ENCODE measurements at places on chromosomes 3 and 15.

GRCh38 chr15:96097661-96098060 lies 232.8 kb upstream of the NR2F2 start:
- no peak for DNase-seq

- no peak for DNase-seq
These were observed 21.8 kb downstream of the CCDC32 start for GRCh38 chr15:40543082-40543481.

DNA sequence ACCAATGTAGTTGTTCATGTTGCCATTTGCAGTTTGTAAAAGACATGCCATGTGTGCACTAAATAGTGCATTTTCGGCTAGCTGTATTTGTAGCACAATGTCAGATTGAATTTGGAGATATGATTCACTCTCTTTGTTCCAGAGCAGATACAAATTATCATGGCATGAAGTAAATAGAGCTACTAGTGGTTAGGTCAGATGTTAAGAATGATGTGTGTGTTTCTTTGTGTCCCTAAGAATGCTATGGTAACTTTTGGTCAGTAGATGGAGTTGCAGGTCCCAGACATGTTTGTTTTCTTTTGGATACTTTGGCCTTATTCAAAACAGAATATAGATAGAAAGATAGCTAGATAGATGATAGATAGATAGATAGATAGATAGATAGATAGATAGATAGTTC lies 595.8 kb downstream of the NLGN1 start:
- no peak for DNase-seq

DNA sequence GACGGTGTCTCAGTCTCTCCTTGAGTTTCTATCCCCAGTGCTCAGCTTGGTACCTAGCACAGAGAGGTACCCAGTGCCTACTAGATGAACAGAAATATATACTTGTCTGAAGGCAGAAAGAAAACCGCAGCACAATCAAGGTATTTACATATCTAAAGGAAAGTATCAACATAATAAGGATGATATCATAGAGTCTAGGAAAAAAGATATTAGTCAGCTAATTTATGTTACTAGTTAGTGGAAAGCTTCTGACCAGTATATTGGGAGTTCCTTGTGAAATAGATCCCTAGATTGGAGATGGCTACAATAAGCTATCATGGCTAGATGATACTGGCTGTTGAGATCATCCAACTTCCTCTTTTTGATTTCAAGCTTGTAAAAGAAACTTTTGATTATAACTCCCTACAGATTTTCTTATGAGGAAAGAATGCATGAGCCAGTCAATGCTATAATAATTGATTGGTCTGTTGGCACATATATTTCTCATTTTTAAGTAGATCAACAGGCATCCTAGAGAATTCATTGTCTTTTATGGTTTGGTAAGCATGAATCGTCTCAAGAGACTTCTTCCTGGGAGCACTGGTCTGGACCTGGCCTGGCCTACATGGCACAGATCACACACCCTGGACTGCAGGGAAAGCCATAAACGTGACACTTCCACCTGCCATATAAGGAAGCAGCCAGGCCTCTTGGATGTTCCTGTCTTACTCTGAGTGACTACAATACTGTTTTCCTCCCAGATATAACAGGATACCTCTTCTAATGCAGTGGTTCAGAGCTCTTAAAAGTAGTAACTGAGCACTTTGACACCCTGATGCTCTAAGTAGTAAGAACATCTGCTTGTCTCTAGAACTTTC lies 60.7 kb downstream of the IMPG2 start:
- DNase-seq, result peak; percentile 5

DNA sequence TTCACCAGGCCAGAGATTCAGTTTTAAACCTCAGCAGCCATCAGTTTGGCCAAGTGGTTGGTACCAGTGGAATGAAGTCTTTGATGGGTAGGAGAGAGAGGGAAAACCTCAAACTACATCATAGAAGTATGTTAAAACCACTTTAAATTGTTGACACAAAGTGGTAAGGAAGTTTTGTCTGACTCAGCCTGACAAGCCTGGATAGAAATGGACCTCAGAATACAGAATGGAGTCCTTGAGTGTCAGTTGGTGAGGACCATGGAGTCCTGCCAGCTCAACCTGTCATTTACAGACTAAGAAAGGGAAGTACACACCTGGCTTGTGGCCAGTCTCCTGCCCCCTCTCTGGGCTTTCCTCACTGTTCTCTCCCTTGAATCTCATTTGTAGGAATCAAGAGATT lies 12.1 kb downstream of the EAF1 start:
- no peak for DNase-seq

- DNase-seq, result no peak
These were observed 144.3 kb downstream of the TJP1 start for GRCh38 chr15:29677871-29678461.

DNA sequence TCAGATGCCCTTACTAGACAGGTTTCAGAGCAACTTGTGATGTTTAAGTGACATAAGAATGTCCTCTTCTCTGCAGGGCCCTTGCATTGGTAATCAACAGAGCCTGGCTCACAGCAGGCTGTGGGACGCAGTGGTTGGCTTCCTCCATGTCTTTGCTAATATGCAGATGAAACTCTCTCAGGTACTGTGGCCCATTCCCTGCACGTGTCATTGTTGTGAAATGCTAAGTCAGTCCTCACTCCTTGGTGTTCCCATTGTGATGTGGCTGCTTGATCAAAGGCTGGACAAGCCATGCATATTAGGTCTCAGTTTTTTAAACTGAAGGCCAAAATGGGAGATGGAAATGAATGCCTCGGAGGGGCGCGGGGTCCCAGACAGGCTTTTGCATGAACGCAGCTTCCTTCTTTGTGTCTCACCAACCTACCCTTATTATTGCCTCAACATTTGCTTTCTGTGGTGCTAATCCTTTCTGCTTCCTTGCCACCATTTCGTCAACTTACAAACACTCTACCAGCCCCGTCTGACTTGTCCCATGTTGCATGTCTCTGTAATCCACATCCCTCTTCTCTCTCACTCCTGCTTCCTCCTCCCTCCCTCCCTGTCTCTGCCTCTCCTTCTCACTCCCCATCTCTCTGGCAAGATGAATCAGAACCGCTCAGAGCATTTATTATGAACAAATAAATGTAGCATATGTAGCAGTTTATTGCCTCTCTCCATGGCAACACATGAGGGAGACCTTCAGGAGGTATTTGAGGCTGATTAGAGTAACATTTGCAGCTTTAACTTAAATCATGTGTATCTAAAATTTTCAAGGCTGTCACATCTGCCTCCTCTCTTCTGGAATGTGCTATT lies 133.2 kb upstream of the CHRM5 start:
- no peak for DNase-seq

DNA sequence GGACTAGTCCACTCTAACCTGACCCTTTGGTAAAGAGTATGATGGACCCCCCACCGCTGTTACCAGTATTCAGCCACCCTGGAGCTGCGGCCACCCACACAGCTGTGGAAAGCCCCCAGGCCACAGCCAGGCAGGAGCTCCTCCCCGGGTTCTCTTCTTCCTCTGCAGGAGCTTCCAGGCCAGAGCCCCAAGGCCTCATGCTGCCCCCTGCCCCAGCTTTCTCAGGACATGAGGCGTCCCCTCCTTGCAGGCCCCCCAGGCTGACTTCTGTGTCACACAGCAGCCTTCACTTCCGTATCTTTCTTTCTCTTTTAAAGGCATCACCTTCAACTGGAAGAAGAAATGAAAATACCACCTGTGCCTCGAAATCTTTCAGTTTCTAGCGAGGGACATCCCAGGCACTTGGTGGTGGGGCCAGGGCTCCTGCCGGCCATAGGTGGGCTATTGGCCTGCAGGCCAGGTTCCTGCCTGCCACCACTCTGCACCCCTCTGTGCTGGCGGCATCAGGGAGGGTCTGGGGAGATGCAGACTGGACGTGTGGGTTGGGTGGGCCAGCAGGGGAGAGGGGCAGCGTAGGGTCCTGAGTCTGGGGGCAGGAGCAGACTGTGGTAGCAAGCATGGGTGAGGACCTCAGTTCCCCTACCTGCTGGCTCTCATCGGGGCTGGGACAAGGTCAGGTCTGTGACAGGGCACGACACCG lies 19.9 kb downstream of the KLF13 start:
- no peak for DNase-seq

- peak; percentile 53 for DNase-seq
These were observed 1.3 kb downstream of the DNAH1 start for GRCh38 chr3:52317208-52318000.

DNA sequence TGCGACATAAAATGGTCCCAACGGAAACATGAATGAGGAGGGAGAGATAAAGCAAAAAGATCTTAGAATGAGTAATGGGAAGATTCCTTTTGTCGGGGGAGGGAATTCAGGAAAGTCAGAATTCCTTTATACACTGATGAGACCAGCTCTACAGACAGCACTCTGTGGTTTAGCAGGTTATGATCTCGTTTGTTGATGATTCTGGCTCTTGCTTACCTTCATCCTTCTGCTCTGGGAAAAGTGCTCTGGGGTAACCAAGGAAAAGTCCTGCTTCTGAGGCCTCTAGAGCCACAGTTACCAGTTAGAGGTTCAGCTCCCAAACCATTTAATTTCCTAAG lies 150.7 kb upstream of the NR2E3 start:
- DNase-seq, result no peak

DNA sequence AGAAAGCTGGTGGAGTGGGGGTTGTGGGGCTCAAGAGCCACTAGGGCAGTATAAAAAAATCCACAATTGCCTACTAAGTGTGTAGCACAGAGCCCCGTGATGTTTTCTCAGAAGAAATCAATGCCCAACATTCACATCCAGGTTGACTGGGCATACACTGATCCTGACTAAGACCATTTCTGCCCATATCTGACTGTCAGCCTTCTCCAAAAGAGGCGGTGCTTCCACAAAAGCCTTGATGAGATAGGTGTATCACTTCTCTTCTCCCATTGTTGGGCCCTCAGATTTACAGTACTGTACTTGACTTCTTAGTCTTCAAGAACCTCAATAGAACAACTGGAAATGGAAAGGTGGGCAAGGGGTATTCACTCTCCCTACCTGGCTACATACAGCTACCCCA lies 1.4 kb downstream of the POPDC2 start:
- no peak for DNase-seq

GRCh38 chr3:12175844-12176453 lies 17.2 kb upstream of the TIMP4 start:
- DNase-seq, result no peak

DNA sequence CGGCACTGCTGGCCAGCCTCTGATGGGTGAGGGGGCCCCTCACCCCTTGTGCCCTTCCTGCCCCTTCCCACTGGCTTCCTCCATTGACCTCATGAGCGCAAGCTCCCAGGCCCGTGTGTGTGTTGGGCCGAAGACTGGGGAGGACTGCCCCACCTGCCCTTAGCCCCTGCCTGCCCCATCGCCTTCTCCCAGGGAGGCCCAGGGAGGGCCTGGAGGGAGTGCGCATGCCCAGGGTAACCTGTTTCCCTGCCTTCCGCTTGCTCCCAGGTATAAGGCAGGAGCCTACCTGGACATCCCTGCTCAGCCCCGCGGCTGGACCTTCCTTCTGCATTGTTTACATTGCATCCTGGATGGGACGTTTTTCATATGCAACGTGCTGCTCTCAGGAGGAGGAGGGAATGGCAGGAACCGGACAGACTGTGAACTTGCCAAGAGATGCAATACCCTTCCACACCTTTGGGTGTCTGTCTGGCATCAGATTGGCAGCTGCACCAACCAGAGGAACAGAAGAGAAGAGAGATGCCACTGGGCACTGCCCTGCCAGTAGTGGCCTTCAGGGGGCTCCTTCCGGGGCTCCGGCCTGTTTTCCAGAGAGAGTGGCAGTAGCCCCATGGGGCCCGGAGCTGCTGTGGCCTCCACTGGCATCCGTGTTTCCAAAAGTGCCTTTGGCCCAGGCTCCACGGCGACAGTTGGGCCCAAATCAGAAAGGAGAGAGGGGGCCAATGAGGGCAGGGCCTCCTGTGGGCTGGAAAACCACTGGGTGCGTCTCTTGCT lies 8.8 kb downstream of the DLL4 start:
- DNase-seq, result no peak

DNA sequence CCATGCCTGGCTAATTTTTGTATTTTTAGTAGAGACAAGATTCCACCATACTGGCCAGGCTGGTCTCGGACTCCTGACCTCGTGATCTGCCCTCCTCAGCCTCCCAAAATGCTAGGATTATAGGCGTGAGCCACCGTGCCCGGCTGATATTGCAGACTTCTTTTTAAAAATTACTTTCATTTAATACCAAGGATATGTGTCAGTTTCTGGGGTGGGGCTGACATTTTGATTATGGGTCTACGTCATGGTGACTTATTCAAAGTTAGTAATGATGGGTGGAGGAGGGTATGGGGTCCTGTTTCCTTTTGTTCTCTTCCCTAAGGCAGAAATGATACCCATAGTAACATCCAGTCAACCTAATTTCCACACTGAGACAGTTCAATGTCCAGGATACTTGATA lies 34.7 kb downstream of the GBE1 start:
- no peak for DNase-seq

DNA sequence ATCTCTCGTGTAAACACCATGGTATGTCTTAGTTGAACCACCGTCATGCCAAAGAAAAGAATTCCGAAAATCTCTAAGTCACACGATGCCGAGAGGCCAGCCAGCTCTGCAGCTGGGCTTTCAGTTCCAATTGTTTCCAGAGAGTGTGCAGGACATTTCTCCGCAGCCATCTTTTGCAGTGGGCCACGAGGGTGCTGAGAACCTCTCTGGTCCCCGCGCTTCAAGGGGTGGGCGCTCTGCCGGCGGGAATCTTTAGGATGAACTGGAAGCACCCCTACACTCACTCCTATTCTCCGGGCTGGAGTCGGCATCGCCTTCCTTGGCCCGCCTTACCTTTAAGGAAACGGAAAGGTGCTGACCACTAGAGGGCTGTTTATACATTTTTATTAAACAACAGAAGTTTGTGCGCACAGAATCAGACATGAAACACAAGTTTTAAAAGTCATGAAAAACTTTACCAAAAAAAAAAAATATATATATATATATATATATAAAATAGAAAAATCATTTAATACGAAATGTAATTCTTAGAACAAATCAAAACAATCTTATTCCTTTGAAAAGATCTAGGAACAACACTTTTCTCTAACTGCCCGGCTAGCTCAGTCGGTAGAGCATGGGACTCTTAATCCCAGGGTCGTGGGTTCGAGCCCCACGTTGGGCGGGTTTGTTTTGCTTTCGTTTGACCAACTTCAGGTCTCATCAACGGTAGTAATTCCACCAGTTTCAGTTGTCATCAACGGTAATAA lies 12.5 kb upstream of the MORF4L1 start:
- peak; percentile 9 for DNase-seq

DNA sequence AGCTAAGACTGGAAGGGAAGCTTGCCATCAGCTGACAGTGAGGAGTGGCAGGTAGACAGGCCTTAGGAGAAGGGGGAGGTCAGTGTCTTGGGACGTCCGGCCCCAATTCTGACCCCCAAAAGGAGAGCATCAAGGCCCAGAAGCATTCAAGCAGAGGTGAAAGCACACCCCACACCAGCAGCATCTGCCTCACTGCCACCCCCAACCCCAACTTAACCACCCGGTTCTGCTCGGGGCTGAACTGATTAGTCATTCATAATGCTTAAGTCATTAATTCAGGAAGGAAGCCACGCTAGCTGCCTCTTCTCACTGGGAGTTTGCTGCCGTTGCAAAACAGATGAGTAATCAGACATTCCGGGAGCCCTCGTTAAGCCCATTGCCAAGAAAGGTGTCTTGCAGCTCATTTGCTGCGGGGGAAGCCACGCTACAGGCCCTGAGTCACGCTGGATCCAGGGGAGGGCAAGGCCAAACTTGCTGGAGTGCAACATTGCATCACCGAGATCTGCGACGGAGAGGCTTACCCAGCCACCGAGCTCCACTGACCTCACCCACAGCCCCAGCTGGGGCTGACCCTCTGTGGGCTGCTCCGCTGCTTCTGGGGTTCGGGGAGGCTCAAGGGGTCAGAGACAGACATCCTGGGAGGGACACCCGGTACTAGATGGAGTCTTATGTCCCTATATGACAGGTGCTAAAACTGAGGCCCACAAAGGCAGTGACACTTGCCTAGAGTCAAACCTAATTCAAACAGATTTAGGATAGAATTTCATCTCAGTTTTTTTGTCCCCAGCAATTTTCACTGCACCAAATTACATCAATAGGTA lies 46.4 kb upstream of the HES1 start:
- no peak for DNase-seq
